ENCODE measurements at places on chromosomes 16 and 17. TPM values are rescaled to one million over a fixed set of nuclear protein-coding genes. Genes with fewer than 3 reads are reported as not detected.

The PPL gene
- total RNA-seq, result 52.2 TPM

DNA sequence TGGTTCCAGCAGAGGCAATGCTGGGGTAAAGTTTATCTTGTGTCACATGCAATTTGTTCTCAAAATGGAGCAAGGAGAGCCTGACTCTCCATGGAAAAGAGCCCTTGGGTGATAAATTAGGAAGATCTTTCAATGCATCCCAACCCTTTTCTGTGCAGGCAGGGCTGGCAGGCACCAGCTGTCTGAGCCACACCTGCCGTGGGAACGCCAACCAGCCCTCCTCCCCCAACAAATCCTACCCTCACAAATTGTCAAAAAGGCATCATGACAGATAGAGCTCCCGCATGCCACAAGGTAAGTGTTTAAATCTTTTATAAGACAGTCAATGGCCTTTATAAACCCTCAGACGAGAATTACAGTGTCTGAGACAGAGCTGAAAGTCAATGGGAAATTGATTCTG, 418.5 kb upstream of the CDH5 start:
- DNase-seq, result no peak

GRCh38 chr16:27677263-27677662, 127.3 kb downstream of the KATNIP start:
- DNase-seq, result no peak

GRCh38 chr17:78971756-78972506, 7.8 kb downstream of the LGALS3BP start:
- DNase-seq, result no peak

The OR1A1 gene
- total RNA-seq, result not detected

DNA sequence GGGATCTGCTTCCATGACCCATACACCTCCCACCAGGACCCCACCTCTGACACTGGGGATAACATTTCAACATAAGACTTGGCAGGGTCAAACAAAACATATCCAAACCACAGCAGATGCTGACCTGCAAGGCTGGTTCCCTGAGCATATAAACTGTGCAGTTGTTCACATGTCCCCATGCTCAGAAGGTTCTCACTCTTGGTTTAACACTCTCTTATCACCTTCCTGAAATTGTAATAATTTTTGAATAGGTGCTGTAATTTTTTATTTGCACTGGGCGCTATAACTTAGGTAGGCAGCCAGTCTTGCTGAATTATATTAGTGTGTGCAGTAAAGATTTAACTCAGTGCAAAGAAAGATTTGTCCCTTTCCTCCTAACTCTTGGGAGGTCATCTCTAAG, 824.8 kb upstream of the SOX9 start:
- DNase-seq, result no peak

Measured in tibial nerve (tissue), 4 donors.